ENCODE measurements at places on chromosomes 5 and 9.
A peak's percentile ranks its signal among the peaks of the same experiment; 100 is the strongest.

GRCh38 chr9:121285835-121286687 is 18.1 kb downstream of the GSN start:
- DNase-seq = peak; percentile 69

DNA sequence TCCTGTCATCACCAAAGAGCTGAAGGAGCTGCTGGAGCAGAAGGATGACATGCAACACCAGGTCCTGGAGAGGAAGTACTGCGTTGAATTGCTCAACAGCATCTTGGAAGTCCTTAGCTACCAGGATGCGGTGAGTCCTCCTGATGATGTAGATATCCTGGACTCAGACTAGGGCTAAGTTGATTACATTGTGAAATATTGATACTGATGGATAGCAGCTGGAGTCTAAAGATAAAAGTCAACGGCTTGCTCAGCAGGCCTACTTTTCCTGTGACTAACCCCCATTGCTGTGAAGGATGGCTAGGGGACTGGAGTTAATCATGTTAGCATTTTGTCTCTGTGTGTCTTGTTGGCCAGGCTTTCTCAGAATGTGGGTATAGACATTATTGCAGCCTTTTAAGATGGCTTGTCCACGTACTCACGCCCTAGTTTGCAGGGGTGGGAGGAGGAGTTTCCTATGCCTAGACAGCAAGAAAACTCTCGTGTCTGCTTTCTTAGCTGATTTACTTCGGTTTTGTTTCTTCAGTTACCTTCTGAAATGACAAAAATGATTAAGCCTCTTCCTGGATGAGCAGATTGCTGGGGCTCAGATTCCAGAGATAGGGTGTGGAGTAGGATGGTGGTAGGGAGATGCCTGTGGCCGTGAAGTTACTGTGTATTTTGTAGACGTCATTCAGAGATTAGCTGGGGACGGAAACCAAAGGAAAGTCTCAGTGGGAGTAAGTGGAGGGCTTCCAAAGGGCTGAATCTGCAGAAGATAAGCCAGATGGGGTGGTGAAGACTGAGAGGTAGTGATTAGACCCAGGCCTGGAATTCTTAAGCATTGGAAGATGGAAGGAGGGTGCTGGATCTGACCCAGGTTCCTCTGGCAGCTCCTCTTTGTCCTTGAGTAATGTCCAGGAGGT is 166.3 kb downstream of the DOCK2 start:
- DNase-seq = no peak

DNA sequence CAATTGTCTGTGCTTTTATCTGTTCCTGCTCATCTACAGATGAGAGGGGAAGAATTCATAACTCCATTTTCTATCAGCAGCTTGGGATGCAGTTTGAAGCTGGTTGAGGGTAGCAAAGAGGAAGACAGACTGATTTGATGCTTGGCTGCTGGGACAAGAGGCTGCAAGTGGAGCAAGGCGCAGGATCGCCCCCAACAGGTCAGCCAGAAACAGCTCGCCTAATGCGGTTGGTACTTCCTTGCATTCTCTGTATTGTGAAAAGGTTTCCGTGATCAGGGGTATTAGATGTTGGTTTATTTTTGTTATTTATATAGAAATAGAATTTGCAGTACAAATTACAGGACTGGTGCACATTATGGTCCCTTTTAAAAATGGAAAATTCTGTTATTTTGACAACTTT is 40.6 kb downstream of the ZNF883 start:
- DNase-seq = peak; percentile 15

DNA sequence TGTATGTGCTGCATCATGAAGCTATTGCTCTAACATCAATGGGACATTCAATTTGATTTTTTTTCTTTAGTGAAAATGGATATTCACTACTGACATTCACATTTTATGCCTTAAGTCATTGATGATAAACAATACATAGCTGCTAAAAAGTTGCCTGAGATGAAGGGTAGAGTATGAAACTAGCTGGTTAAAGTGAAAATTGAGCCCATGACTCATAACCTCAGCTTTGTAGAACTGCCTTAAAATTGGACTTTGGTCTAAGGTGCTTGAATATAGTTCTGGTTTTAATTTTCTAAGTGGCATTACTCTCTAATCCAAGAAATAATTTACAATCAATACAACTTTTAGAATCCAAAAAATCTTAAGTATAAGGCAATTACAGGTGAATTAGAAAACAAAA is 740.4 kb upstream of the RIOK2 start:
- DNase-seq = no peak

- DNase-seq = no peak
Observed at GRCh38 chr5:52837068-52837467, 49.4 kb downstream of the ITGA1 start.

- DNase-seq = peak; percentile 61
Observed at GRCh38 chr5:36240779-36241630, 720 bp downstream of the NADK2 start.

DNA sequence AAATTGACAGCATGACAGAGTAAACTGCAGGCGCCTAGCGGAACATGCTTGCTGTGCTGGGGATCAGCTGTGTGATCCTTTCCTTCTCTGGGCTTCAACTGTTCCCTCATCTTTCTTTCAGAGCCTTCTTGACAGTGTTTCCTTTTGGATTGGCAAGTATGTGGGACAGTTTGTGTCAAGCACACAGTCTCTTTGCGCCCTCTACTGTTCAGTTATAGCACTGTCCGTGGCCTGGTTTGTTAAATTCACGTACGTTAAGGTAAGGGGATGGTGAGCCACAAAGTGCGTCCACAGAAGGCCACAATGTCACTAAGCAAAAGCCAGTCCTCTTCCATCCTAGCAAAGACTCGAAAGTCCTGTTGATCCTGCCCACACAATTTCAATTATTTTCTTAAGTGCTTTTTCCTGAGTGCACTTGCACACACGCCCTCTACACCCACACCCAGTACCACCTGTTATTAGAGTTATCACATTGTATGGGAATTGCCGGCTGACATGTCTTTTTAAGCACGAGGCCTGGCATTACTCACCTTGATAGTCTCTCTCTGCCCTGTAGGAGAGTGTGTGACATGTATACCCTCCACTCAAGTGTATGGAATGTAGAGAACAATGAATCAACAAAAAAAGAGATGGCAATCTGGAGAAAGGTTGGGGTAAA is 22.5 kb upstream of the PTPN3 start:
- DNase-seq = peak; percentile 77

GRCh38 chr9:110156416-110156815 is 51.5 kb downstream of the C9orf152 start:
- no peak for DNase-seq

- peak; percentile 38 for DNase-seq
Observed at GRCh38 chr5:149857499-149857898, 87.1 kb downstream of the PDE6A start.

DNA sequence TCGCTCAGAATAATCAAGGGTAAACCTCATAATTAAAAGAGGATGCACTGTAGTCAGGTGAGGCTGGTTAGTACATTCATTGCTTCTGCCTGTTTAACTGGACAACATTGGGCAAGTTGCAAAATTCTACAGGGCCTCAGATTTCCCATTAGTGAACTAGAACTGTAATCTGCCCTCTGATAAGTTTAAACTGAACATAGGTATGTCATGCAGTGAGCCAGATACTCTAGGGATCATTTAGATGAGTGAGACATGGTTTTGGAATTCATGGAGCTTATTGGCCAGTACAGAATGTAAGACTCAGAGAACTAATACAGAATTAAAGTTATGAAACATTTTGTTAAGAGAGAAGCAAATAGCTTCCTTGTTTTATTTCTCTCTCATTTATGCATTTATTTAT is 35.9 kb downstream of the RNF44 start:
- DNase-seq = no peak

GRCh38 chr9:2727966-2728613 is 10.8 kb downstream of the KCNV2 start:
- DNase-seq = no peak

- DNase-seq = no peak
Observed at GRCh38 chr9:124004593-124004992, 7.0 kb upstream of the LHX2 start.

DNA sequence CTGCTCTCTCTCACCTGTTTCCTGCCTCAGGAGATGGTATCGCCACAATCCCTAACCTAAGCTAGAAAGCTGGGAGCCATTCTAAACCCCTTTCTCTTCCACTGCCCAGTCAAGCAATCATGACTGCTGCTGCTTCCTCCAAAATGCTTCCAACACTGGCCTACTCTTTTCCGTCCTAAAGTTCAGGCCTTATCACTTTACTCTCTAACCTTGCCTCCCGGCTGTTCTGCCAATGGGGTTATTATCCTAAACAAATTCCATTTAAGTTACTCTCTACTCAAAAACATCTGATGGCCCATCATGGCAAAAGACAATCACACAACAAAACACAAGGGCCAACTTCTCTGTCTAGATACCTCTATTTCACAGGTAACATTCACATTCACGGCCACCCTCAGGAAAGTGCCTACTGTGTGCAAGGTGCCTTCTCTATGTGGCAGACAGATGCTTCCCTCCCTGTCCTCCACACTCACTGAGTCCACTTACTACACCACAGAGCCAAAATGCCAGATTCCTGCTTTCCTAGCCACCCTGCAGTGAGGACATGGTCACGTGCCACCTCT is 168.0 kb downstream of the CDK5RAP2 start:
- DNase-seq = no peak

DNA sequence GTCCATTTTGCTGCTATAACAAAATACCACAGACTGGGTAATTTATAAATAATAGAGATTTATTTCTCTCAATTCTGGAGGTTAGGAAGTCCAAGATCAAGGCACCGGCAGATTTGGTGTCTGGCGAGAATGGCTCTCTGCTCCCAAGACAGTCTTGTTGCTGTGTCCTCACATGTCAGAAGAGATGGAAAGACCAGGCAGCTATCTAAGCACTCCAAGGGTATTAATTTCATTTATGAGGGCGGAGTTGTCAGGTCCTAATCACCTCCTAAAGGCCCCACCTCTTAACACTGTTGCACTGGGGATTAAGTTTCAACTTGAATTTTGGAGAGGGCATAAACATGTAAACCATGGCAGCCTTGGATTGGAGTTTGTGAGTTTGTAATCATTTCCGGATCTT is 30.3 kb downstream of the ADCY2 start:
- no peak for DNase-seq

- no peak for DNase-seq
Observed at GRCh38 chr9:70013598-70014196, 30.0 kb upstream of the MAMDC2 start.

DNA sequence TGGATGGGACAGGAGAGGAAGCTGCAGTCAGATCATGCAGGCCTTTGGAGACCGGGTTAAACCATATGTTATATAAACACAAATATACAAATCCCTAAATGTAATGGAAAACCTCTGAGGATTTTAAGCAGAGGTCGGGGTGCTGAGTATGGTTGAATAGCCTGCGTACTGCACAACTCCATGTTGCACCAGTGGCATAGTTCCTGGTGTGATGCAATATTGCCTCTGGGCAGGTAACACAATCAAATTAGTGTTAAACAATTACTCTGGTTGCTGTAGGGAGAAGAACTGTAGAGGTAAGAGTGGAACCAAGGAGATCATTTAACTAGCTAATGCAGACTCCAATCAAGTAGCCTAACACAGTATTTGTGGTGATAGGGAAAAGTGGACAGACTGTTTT is 21.3 kb upstream of the RNF145 start:
- no peak for DNase-seq

- no peak for DNase-seq
Observed at GRCh38 chr5:144549580-144549979, 378.9 kb downstream of the KCTD16 start.

GRCh38 chr5:14016549-14016948 is 72.1 kb upstream of the DNAH5 start:
- no peak for DNase-seq

DNA sequence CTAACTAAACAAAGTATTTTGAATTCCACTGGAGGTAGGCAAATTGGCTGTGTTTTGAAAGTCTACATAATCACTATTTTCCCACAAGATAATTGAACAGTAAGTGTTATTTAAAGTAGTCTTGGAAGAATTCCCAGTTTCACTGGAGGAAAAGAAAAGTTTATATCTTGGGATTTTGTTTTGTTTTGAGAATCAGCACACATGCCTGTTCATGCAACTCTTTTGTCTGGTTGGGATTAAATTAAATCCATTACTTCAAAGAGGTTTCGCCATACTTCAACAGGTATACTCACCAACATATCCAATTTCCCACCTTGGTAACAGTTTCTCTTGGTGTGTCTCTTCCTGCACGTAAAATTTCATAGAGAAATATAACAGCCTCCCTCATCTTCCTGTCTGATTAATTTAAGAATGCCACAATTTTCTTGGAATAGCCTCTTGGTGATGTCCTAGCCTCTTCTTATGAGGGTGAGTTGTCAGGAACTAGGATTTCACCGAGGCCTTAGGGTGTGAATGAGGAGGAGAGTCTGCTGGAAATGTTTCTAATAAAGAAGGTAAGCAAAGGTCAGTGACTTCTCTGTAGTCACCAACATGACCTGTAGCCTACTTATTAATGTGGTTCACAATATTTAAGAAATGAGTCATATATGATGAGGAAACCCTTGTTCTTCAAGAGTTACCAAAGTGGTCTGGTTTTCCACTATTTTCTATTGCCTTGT is 48.1 kb downstream of the ITGA2 start:
- no peak for DNase-seq

DNA sequence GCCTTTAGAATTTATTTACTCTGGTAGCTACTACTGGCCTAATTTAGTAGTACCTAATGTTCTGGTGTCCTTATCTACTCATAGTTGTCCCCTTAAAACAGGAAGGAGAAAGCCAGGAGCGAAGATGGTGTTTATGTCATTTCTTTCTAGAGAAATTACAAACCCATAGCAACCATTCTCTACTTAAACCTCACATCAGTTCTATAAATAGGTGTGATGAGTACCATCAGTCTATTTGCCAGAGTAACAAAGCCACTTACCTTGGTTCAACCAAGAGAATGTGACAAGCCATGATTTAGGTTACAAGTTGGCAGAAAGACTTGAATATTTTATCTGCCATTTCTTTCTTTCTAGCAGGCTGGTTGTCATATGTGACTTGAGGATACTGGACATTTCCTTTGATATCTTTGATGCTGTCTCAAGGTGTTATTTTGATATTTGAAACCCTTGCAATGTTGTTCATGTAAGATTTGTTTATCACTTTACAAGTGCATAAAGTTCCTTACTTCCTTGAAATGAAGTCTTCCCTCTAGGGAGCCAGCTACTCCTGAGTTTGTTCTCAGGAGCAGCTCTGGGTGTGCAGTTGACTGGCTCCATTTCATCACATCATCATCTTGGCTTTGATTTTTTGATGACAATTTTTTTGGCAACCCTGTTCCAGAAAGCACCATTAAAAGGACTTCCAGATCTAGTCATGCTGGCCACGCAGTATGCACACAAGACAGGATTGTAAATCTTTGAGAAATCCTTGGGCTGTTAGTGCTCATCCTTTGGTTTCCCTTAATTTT is 286.8 kb downstream of the ARHGAP26 start:
- DNase-seq = no peak

DNA sequence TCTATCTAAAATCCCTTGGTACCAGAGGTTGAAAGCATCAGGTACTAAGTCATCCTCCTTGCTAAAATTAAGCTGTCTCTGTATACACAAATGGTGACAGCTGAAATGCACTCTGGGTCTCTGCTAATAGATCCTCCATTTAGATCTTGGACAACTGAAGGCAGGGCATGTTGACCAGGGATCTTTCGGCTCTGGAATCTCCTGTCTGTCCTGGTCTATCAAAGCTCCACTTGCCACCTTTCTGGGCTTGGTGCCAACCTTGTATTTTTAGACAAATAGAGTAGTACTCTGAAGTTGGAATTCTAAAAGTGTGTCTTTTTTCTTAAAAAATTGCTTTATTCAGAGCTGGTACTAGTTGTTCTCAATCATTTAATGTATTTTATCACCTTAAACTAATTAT is 135.2 kb upstream of the HMHB1 start:
- no peak for DNase-seq

Measured in H54 (cell line).